ENCODE measurements at places on chromosomes 6 and 20.

GRCh38 chr20:61449057-61449609 lies 197.1 kb downstream of the CDH4 start:
- no peaks in the 10 kb centered on the region for H3K27me3 ChIP-seq
- no peaks in the 10 kb centered on the region for H3K36me3 ChIP-seq
- no peak for ATAC-seq
- no peak overlapping the region for H3K27ac ChIP-seq
- no peaks in the 10 kb centered on the region for H3K4me1 ChIP-seq

DNA sequence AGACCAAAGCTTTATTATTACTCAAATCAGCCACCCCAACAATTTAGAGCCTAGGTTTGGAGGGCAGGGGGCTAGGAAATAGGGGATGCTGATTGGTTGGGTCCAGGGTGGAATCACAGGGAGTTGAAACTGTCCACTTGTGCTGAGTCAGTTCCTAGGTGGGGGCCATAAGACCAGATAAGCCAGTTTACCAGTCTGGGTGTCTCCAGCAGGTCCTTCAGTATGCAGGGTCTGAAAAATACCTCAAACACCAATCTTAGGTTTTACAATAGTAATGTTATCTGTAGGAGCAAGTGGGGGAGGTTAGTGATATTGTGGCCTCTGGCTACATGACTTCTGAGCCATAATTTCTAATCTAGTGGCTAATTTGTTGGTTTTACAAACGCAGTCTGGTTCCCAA lies 63.2 kb downstream of the UBR2 start:
- no peak overlapping the region for H3K4me3 ChIP-seq
- peak overlapping the region; percentile 10 for H3K27ac ChIP-seq
- ATAC-seq = no peak
- H3K27me3 ChIP-seq = no peaks in the 10 kb centered on the region
- H3K4me1 ChIP-seq = no peaks in the 10 kb centered on the region
- peaks cover 86% of the 10 kb centered on the region for H3K36me3 ChIP-seq

DNA sequence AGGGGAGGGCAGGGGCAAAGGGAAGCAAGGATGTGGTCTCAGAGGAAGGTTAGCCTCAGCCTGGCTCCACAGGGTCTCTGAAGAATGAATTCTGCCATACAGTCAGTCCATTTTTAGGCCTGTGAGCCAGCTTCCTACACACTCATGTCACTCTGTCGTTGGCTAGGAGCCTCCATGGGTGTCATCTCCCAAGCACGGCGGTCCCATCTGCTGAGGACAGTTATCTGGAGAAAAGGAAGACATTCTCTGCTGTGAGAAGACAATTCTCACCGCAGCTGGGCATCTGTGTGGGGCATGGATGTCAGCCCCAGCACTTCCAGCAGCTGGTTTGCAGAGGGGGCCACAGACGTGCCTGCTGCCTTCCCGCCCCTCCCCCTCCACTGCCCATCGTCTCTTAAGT lies 167.6 kb downstream of the LINC00237 start:
- H3K4me1 ChIP-seq = no peaks in the 10 kb centered on the region
- no peaks in the 10 kb centered on the region for H3K36me3 ChIP-seq
- H3K27ac ChIP-seq = no peak overlapping the region
- no peak for ATAC-seq
- H3K4me3 ChIP-seq = no peak overlapping the region

DNA sequence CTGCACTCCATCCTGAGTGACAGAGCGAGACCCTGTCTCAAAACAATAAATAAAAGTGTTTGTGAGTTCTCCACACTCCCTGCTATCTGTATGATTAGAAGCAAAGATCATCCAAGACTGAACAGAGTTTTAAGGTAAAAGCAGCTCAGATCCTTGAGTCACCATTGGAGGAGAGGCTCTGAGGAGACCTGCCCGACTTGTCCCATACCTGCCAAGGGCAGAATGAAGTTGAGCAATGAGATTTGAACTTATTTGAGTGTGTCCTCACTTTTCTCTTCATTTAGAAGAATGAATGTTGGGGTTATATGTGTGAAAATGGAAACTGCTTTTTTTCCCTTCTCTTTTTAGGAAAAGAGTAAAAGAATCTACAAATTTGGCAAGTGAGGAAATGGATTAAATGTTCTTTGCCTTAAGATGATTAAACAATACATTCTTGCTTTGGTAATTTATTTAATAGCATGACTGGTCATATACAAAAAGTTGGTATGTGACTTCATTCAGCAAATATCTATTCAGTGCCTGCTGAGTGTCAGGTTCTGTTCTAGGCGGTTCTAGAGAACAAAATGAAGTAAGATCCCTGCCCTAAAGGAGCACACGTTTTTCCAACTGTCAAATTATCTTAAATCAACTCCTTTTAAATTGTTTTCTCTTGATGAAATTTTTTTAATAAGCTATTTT lies 195.7 kb downstream of the ALDH8A1 start:
- no peak overlapping the region for H3K4me3 ChIP-seq
- peaks cover 14% of the 10 kb centered on the region for H3K27me3 ChIP-seq
- no peak for ATAC-seq
- no peaks in the 10 kb centered on the region for H3K4me1 ChIP-seq

- H3K27ac ChIP-seq = no peak overlapping the region
- H3K4me3 ChIP-seq = no peak overlapping the region
- H3K4me1 ChIP-seq = no peaks in the 10 kb centered on the region
- ATAC-seq = no peak
These were observed 234.9 kb downstream of the KCNQ5 start for GRCh38 chr6:72856801-72857200.

- H3K4me1 ChIP-seq = peaks cover 8% of the 10 kb centered on the region
- peaks cover 69% of the 10 kb centered on the region for H3K36me3 ChIP-seq
- H3K27me3 ChIP-seq = no peaks in the 10 kb centered on the region
- no peak overlapping the region for H3K4me3 ChIP-seq
- ATAC-seq = no peak
- no peak overlapping the region for H3K27ac ChIP-seq
These were observed 29.4 kb downstream of the PHIP start for GRCh38 chr6:79048611-79049010.

DNA sequence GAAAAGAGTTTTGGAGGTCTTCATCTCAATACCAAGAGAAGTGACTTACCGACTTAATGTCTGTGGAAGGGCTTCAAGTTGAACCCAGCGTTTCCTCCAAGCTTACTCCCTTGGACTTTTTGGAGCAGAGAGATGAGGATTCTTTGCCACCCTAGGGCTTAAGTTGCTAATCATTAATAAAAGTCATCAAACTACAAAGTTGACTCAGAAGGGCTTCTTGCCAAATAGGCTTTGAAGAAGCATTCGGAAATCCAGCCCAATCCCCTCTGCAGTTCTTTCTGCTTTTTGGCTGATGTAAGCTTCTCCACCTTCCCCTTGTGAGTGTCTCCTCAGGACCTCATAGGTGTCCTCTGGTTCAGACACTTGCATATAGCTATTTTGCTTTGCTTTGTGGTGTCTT lies at the start of gene SLC17A3:
Gene SLC17A3, minus strand, starts transcription at position 126 of the 400 bp plus-strand sequence. CDS start 5,856 bp downstream, outside the sequence.
- H3K27me3 ChIP-seq = peaks cover 3% of the 10 kb centered on the region
- no peak within 1 kb of the TSS for H3K27ac ChIP-seq
- H3K4me3 ChIP-seq = peak within 1 kb of the TSS; percentile 3
- peaks cover 14% of the 10 kb centered on the region for H3K4me1 ChIP-seq

DNA sequence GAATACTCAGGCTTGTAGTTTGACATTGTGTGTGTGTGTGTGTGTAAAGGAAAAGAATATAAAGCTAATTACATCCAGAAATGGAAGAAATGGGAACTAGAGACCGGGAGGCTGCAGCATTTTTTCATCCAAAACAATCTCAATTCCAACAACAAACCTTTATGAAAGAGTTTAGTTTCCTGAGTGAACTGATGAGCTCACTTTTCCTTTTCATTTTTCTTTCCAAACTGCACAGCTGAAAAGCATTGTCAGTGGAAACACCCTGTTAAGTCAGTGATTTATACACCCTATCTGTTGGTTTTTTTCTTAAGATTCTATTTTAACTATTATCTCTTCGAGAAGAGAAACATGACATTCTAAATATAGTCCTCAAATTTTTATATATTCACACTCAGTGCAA lies 130.9 kb downstream of the RFPL4B start:
- no peaks in the 10 kb centered on the region for H3K4me1 ChIP-seq
- no peaks in the 10 kb centered on the region for H3K36me3 ChIP-seq
- H3K27me3 ChIP-seq = peaks cover 8% of the 10 kb centered on the region
- ATAC-seq = no peak
- H3K4me3 ChIP-seq = no peak overlapping the region
- no peak overlapping the region for H3K27ac ChIP-seq

- peak; percentile 69 for ATAC-seq
- peaks cover 75% of the 10 kb centered on the region for H3K36me3 ChIP-seq
- H3K27me3 ChIP-seq = no peaks in the 10 kb centered on the region
- H3K4me1 ChIP-seq = no peaks in the 10 kb centered on the region
These were observed 10.2 kb upstream of the DNAJC5 start for GRCh38 chr20:63884506-63885263.

DNA sequence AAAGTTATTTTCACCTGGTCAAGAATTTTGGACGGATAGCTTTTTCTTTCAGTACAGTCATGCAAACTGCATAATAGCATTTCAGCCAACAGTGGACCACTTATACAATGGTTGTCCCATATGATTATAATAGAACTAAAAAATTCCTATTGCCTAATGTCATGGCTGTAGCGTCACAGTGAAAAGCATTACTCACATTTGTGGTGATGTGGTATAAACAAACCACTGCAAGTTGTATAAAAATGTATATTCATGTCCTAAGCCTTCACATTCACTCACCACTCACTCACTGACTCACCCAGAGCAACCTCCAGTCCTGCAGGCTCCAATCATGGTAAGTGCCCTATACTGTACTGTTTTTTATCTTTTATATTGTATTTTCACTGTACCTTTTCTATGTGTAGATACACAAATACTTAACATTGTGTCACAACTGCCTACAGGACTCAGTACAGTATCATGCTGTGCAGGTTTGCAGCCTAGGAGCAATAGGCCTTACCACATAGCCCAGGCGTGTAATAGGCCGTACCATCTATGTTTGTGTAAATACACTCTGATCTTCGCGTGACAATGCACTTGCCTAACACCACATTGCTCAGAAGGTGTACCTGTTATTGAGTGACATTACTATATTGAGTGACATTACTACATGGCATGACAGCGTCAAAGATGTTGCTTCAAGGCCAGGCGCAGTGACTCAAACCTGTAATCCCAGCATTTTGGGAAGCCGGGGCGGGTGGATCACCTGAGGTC lies 17.9 kb downstream of the ABHD12 start:
- H3K27ac ChIP-seq = no peak overlapping the region
- H3K36me3 ChIP-seq = no peaks in the 10 kb centered on the region
- H3K27me3 ChIP-seq = no peaks in the 10 kb centered on the region
- no peak overlapping the region for H3K4me3 ChIP-seq
- peak; percentile 97 for ATAC-seq
- H3K4me1 ChIP-seq = peaks cover 14% of the 10 kb centered on the region

DNA sequence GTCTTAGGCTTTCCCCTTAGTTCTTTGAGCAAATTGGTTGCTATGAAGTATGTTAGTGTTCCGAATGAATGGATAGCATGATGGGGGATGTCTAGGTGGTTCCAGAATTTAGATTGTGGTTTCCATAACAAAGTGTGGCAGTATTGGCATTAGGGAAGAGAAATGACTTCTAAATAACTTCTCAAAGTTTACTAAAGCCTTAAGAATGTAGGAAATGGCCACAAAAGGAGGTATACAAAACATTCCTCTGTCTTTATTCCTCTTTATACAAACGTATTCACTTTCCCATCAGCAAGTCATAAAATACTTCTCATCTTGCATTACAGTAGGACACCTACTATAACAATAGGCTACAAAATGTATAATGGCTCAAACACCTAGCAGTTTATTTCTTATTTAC lies 279.6 kb downstream of the ESR1 start:
- no peaks in the 10 kb centered on the region for H3K36me3 ChIP-seq
- H3K4me1 ChIP-seq = no peaks in the 10 kb centered on the region
- no peaks in the 10 kb centered on the region for H3K27me3 ChIP-seq
- H3K27ac ChIP-seq = no peak overlapping the region
- no peak for ATAC-seq

- no peak overlapping the region for H3K4me3 ChIP-seq
- H3K27ac ChIP-seq = peak overlapping the region; percentile 9
- no peaks in the 10 kb centered on the region for H3K36me3 ChIP-seq
- ATAC-seq = peak; percentile 94
These were observed 91.9 kb downstream of the MYLK4 start for GRCh38 chr6:2658788-2659187.

DNA sequence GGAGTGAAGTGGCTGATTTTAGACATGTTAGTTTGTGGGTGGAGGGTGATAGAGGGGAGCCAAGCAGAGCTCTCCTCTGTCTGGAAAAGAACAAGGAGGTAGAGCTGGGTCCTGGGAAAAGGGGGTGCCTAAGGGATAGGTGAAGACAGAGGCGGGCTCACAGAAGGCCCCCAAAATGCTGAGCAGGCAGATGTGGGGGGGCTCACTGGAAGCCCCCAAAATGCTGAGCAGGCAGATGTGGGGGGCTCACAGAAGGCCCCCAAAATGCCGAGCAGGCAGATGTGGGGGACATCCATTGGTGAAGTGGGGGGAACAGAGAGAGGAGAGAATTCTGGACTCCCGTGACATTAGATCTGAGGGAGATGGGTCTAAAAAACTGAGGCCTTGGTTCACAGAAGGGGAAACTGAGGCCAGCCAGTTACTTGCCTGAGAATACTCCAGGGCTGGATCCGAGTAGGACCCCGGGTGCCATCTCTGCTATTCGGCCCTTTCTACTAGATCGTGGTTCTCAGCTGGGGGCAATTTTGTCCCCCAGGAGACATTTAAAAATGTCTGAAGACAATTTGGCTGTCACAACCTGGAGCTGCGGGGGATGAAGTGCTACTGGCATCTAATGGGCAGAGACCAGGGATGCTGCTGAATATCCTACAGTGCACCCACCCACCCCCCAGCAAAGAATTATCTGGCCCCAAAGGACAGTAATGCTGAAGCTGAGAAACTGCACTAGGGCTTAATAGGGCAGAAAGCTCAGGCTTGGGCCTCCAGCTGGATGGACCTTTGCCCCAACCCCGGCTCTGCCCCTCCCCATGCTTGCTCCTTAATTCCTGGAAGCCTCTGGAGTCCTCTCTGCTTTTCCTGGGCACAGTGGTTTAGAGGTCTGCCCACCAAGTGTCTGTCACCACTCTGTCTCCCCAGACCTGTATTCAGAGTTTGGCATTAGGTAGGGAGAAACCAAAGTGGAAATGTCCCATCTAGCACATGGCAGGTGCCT lies 2.1 kb downstream of the LPIN3 start:
- H3K4me3 ChIP-seq = no peak overlapping the region
- H3K4me1 ChIP-seq = peaks cover 11% of the 10 kb centered on the region
- peaks cover 3% of the 10 kb centered on the region for H3K27me3 ChIP-seq
- ATAC-seq = no peak
- peak overlapping the region; percentile 61 for H3K27ac ChIP-seq
- no peaks in the 10 kb centered on the region for H3K36me3 ChIP-seq

GRCh38 chr6:158754738-158755137 lies 64.4 kb downstream of the EZR start:
- peak overlapping the region; percentile 72 for H3K27ac ChIP-seq
- H3K4me3 ChIP-seq = no peak overlapping the region
- ATAC-seq = no peak
- H3K36me3 ChIP-seq = peaks cover 96% of the 10 kb centered on the region
- peaks cover 5% of the 10 kb centered on the region for H3K4me1 ChIP-seq

- no peak overlapping the region for H3K27ac ChIP-seq
- peaks cover 7% of the 10 kb centered on the region for H3K4me1 ChIP-seq
These were observed 5.3 kb downstream of the RNF144B start for GRCh38 chr6:18392346-18392877.

All from activated T-helper 17 cell treated with anti-CD3 and anti-CD28 coated beads, Interleukin-2, amount 50 U/mL, for 72 hours (primary cell).